H1 (cell line): ENCODE measurements at places on chromosomes 16 and 17.
A peak's percentile ranks its signal among the peaks of the same experiment; 100 is the strongest.

DNA sequence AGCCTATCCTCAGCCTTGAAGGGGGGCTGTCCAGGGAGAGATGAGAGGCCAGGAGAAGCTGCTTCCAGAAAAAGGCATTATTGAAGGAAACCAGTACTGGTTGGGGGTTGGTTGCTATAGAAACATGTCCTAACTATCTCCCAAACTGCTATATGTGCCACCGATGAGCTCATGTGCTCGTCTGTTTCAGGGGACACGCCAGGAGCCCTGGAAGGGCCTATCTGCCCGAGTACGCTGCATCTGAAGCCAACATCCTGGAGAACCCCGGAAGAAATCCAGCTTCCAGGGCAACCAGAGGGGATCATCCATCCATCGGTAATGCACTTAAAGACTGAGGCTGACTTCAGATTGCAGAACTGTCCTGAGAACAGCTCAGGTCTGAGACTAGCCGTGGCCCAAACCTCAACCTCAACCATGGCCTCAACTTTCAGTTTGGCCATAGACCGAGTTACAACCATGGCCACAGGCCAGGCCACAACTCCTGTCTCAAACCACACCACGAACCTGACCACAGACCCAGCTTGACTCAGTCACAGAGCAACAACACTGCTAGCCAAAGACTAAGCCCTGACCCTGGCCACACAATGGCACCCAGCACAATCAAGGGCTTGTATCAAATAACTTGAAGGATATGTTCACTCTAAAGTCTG lies 10.2 kb downstream of the PITPNM3 start:
- DNase-seq: no peak
- no peaks in the 10 kb centered on the region for H3K27me3 ChIP-seq
- H3K4me1 ChIP-seq: peaks cover 3% of the 10 kb centered on the region
- H3K27ac ChIP-seq: no peak overlapping the region

DNA sequence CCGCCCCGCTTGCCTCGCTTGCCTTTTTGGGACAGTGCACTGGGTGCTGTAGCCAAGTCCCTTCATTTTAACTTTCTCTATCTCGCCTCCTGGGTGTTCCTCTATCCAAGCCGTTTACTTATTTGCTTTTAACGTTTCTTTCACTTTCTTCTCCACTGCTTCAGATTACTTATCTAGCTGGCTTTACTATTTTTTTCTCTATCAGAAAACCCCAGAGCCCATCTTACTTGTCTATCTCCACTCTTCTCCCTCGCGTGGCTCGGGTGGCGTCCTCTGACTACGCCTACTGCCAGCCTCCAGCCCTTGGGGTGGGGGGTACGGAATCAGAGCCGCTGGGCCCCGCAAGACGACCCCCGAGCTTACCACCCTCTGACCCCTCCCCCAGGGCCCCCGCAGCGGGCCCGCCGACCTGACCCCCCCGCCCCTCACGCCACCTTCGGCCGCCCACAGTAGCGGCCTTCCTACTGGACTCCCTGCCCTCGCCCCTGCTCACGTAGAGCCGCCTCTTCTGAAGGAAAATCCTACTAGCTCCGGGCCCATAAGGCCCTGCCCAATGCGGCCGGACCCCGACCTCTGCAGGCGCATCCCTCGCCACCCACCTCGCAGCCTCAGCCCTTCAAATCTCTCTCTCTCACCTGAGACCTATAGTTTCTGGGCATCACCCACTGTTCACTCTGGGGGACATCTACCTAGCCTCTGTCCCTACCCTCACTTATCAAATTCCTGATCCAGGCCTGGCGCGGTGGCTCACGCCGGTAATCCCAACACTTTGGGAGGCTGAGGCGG lies 1.0 kb upstream of the SLC12A4 start:
- no peak overlapping the region for H3K27ac ChIP-seq
- no peaks in the 10 kb centered on the region for H3K27me3 ChIP-seq
- peak overlapping the region; percentile 67 for H3K4me3 ChIP-seq
- H3K36me3 ChIP-seq: no peaks in the 10 kb centered on the region
- DNase-seq: no peak
- peaks cover 15% of the 10 kb centered on the region for H3K4me1 ChIP-seq

GRCh38 chr16:6193718-6194117 lies 1096.1 kb upstream of the EEF2KMT start:
- H3K27me3 ChIP-seq: no peaks in the 10 kb centered on the region
- DNase-seq: peak; percentile 77
- H3K4me1 ChIP-seq: peaks cover 5% of the 10 kb centered on the region; the same call in 1 of the 2 replicates

- peaks cover 14% of the 10 kb centered on the region for H3K4me1 ChIP-seq
- peak overlapping the region; percentile 25; the same call in 1 of the 2 replicates for H3K27ac ChIP-seq
- no peak overlapping the region for H3K4me3 ChIP-seq
These were observed 51.7 kb downstream of the NXN start for GRCh38 chr17:927611-928461.

- H3K27ac ChIP-seq: no peak overlapping the region
- DNase-seq: no peak
- no peaks in the 10 kb centered on the region for H3K36me3 ChIP-seq
These were observed 32.5 kb downstream of the ABCC12 start for GRCh38 chr16:48123104-48123788.

- no peaks in the 10 kb centered on the region for H3K36me3 ChIP-seq
- no peak overlapping the region for H3K27ac ChIP-seq
- no peak overlapping the region for H3K4me3 ChIP-seq
- no peak for DNase-seq
These were observed 72.8 kb downstream of the GOSR1 start for GRCh38 chr17:30549864-30550511.

DNA sequence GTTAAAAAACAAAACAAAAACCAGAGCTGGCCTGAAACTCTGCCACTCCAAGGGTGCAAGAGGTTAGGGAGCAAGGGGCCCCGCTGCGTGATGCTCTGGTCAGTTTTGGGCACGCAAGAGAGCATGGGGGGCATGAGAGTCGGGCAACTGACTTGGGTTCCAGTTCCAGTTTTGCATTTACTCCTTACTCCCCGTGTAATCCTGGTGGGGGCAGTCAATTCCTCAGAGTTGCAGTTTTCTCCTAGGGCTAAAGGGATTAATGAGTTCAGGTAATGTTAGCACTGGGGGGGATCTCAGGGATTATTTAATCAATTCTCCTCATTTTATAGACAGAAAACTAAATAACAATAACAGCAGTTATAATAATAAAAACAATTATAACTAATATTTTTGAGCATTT lies 72.9 kb upstream of the PMFBP1 start:
- DNase-seq: no peak
- H3K27me3 ChIP-seq: no peaks in the 10 kb centered on the region
- no peak overlapping the region for H3K27ac ChIP-seq
- no peaks in the 10 kb centered on the region for H3K36me3 ChIP-seq
- H3K4me3 ChIP-seq: no peak overlapping the region
